ENCODE measurements at places on chromosomes 13 and 19.

DNA sequence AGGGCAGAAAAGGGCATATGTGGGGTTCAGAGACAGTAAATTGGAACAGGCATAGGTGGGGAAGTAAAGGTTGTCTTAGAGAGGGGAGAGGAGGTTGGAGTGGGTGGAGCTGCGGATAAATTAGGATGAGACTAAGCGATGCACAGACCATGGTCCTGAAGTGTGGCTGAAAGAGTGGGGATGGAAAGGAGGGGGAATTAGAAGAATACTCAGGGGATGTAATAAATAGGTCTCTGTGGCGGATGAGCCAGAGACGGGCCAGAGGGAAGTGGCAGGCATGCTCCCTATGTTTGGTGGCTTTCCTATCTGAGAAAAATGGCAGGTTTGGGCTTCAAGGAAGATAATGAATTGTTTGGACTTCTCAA, 123.4 kb downstream of the OLFM4 start:
- DNase-seq: no peak

- no peak for DNase-seq
Observed at GRCh38 chr13:107332188-107332587, 764.3 kb upstream of the ARGLU1 start.

GRCh38 chr19:48614436-48615230, at the start of gene FAM83E:
Gene FAM83E (minus strand): TSS chr19:48615076. CDS start chr19:48613372, 1,704 bp downstream.
- no peak for DNase-seq

GRCh38 chr13:99083981-99084380, 106.1 kb upstream of the DOCK9 start:
- DNase-seq: no peak

DNA sequence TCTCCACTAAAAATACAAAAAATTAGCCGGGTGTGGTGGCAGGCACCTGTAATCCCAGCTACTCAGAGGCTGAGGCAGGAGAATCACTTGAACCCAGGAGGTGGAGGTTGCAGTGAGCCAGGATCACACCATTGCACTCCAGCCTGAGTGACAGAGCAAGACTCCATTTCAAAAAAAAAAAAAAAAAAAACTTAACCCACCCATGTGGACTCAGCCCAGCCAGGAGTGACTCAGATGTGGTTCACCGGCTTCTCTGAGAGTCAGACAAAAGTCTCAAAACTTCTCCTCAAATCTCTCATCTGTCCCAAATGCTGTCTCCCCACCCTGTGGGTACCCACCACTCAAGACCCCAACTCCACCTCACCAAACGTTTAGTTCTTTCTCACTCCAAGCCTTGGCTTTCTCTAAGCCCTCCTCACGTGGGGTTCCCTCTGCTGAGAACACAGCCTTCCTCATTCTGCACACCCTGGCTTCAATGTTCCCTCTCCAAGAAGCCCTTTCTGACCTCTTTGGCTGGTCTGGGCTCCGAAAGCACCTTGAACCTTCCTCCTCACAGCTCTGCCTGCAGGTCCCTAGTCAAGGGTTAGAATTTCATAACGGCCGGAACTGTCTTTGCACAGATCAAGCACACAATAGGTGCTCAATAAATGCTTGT, 11.1 kb upstream of the RAB3A start:
- DNase-seq: no peak

DNA sequence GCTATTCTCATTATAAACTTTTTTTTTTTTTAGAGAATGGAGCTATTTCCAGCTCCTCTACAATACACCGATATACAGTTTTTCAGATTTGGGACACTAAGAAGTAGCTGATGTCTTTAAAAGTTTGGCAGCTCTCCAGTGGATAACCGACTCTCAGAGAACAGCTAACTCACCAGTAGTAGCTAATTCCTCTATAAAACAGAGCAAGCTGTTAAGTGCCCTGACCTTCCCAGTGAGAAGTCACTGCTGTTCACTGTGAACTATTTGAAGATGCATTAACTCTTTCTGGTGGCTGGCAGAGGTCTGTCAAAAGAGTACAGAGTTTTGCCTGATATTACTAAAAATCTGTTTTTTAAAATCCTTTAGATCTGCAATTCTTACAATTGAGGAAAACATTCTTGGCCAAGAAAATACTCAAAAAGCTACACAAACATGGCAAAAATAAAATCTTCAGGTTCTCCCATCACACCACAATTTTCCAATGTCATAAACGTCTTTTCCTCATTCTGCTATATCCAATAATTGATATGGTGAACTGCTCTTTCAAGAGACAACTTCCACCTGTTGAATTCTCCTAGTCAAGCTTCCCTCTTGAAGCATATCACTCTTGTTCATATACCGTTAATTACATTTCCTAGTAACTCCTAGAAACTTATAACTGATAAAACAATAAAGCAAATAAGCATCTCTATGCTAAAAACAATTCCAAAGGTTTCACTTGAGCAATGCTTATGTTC, 44.2 kb downstream of the TBC1D4 start:
- no peak for DNase-seq

DNA sequence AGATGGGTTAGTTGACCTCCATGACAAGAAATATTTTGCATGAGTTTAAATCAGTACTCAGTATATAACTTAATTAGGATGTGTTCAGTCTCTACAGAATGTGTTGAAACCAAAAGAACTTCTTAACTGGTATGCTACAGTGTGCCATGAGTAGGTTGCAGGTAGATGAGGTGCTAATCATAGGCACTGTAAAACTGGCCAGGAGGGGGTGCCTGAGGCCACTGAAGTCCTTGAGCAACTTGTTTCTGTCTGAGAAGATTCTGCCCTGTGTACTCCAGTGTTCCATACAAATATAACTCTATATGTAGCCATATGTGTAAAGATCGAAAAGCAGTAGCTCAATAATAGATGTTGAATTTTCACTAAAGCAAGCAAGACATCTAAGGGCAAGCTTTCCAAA, 549.2 kb upstream of the KLF12 start:
- no peak for DNase-seq

DNA sequence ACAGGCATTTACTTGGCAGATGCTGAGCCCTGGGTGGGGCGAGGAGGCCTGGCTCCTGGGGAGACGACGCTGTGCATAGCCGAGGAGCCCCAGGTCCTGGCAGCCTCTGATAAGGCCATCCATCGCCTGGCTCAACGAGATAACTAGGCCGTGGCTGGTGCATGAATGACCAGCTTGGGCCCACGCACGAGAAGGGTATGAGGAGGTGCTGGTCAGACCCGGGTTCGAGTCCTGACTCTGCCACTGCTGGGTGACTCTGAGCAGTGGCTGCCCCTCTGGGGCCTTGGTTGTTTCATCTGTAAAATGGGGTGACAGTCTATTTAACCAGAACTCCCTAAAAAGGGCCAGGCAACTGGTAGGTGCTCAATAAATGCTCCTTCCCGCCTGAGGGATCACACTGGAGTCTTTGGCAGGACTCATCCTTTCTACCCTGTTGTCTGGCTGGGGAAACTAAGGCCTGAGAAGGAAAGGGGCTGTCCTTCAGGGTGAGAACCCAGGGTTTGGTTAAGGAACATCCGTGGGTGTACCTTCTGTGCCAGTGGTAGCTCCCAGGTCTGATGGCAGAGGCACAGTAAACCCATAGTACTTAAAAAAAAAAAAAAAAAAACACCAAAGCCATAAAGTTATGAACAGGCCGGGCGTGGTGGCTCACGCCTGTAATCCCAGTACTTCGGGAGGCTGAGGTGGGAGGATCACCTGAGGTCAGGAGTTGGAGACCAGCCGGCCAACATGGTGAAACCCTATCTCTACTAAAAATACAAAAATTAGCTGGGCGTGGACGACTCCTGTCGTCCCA, 8.1 kb upstream of the ARRDC2 start:
- no peak for DNase-seq

GRCh38 chr19:45668342-45668871, 386 bp downstream of the GIPR start:
- peak; percentile 26 for DNase-seq

DNA sequence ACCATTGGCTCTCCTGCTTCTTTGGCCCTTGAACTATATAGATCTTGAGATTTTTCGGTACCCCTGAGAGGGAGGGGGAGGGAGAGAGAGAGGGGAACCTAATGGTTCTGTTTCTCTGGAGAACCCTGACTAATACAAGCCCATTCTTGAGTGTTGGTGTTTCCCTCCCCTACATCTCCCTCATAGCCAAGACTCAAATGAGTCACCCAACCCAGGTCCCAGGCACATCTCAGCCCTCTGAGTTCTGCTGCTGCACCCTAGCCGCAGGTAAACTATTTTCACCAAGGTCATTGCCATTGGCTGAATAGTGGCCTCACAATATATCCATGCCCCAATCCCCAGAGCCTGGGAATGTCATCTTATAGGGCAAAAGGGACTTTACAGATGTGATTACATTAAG, 225.8 kb upstream of the MAB21L1 start:
- DNase-seq: no peak

DNA sequence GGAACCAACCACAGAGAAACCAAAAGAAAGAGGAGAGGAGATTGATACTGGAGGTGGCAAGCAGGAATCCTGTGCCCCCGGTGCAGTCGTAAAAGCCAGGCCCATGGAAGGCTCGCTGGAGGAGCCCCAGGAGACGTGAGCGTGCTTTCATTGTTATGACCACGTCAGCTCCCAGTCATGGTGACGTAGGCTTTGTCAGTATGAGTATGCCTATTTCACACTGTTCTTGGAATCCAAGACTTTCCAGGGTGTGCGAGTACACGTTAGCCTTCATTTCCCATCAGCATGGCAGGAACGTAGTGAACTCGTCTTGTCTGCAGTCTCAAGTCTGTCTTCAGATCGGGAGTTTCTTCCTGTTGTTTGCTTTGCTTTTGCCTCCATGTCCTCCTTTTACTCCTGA, 15.4 kb upstream of the CHAMP1 start:
- DNase-seq: no peak

- DNase-seq: no peak
Observed at GRCh38 chr13:75812751-75813181, 176.6 kb downstream of the LMO7 start.

- no peak for DNase-seq
Observed at GRCh38 chr13:73401769-73402168, 343.0 kb downstream of the KLF5 start.

- peak; percentile 64 for DNase-seq
Observed at GRCh38 chr19:54164369-54165068, 5.0 kb upstream of the LENG1 start.

GRCh38 chr19:57280165-57280961, at the start of gene ZNF460:
Gene ZNF460 (plus strand): TSS chr19:57280485. CDS start chr19:57280807, 322 bp downstream.
- DNase-seq: peak; percentile 97

- DNase-seq: peak; percentile 46
Observed at GRCh38 chr13:49240017-49240416, 7.7 kb upstream of the CDADC1 start.

DNA sequence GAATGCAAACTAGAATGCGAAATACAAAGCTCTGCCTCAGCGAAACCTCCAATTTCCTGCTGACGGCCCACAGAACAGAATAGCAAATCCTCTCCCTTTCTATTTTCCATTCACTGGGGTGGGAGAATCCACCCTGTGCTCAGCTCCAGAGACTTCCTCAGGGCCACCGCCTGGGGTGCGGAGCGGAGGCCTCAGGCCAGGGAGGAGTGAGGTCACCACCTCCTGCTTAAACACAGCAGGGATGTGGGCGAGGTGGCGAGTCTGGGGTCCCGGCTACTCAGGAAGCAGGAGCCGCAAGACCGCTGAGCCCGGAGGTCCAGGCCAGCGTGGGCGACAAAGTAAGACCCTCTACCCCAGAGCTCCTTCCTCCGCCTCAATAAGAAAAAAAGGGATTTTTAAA, 666 bp upstream of the ZNF320 start:
- no peak for DNase-seq

DNA sequence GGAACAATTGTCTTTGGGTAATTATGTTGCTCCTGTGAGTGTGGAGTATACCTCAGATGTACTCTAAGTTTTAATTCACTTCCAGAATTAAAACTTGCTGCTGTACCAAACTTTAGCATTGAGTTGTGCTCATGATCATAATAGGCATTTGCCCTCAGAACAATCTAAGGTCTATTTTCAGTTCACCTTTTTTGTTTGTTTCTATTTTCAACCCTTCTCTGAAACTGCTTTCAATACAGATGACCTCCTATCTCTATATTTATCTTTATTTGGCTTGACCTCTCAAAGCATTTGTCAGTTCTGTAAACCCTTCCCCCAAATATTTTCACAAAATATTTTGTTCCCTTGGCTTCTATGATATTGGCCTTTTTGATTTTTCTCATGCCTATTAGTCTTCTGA, 873.0 kb downstream of the OLFM4 start:
- no peak for DNase-seq

DNA sequence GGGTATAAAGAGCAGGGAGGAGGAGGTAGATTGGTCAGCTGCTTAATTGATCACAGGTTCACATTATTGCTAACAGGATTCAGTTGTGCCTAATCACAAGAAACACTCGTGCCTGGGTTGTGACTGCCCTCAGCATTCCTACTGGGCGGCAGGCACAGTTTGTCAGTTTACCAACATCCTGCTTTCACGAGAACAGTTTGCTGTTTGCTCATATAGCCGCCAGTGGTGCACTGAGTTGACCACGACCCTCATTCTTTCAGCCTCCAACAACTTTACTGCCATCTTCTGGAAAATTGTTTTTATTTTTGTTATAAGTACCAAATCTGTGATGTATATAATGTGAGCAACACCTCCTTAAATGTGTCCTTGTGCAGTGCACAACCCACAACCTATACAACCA, 16.2 kb upstream of the IFT88 start:
- DNase-seq: no peak

- DNase-seq: peak; percentile 88
Observed at GRCh38 chr19:23762884-23763711, 4.4 kb upstream of the ZNF681 start.

DNA sequence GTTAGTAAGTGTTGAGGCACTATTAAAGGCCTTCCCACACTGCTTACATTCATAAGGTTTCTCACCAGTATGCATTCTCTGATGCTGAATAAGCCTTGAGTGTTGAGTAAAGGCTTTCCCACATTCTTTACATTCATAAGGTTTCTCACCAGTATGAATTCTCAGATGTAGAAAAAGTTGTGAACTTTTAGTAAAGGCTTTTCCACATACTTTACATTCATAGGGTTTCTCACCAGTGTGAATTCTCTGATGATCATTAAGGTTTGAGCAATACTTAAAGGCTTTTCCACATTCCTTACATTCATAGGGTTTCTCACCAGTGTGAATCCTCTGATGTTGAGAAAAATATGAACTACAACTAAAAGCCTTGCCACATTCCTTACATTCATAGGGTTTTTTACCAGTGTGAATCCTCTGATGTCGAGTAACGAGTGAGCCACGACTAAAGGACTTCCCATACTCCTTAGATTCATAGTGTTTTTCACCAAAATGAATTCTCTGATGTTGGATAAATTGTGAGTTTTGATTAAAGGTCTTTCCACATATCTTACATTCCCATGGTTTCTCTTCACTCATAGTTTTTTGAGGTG, 24.2 kb downstream of the ZNF829 start:
- DNase-seq: no peak

DNA sequence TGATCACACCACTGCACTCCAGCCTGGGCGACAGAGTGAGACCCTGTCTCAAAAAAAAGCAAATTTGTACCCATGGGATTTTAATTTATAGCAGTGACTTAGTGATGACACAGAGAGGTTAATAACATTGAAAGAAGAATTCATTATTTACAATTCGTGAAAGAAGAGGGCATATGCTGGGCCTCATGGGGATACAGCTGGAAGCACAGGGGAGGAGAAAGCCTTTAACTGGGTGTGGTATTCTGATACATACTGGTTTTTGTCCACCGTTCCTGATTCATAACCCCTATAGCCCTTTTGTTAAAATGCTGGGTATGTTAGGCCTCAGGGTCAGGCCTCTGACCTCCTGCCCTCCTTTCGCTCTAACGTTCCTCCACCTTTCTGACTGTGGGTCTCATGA, 10.9 kb downstream of the ZNF264 start:
- DNase-seq: no peak

GRCh38 chr19:32673573-32673972, 1.4 kb downstream of the ANKRD27 start:
- no peak for DNase-seq

Measured in stimulated activated CD4-positive, alpha-beta T cell treated with anti-CD3 and anti-CD28 coated beads, Interleukin-4, amount 100 ng/mL, for 24 hours (primary cell).